ENCODE measurements at places on chromosomes 4 and X. TPM values are rescaled to one million over a fixed set of nuclear protein-coding genes. Genes with fewer than 3 reads are reported as not detected.
A peak's percentile ranks its signal among the peaks of the same experiment; 100 is the strongest.

The ARHGAP36 gene
- not detected for total RNA-seq

DNA sequence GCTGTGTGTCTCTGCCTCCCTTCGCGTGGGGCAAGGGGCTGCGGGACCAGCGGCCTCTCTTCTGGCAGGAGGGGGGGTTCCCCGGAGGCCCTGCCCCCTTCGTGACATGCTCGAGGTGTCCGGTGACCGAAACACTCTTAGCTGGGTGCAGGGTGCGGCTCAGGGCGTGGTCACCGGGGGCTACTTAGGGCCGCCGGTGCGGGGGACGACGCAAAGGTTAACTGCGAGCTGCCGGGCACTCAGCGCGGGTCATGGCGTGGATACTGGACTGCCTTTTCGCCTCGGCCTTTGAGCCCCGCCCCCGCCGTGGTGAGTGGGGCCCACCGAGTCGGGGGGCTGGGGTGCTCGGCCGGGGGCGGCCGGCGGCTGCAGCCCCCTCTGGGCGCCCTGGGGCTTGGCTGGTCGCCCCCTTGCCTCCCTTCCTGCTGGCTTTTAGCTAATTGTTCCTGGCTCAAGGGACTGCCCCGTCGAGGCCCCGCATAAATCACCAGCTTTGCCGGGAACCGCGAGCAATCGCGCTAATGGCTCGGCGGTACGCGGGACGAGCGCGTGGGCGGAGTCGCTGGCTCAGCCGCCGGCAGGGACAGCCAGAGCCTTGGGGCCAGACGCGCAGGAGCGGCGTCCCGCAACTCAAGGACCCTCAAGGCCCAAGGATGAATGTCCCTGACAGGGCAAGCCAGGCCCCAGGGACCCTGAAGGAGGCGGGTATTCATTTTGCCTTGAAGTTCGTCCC, at the start of gene ARHGAP36:
Gene ARHGAP36 (plus strand): TSS at position 211 of the 733 bp plus-strand sequence. CDS start 23,320 bp downstream, outside the sequence.
- no peak for DNase-seq

GRCh38 chr4:2443956-2444740, 24.8 kb upstream of the RNF4 start:
- DNase-seq = no peak

DNA sequence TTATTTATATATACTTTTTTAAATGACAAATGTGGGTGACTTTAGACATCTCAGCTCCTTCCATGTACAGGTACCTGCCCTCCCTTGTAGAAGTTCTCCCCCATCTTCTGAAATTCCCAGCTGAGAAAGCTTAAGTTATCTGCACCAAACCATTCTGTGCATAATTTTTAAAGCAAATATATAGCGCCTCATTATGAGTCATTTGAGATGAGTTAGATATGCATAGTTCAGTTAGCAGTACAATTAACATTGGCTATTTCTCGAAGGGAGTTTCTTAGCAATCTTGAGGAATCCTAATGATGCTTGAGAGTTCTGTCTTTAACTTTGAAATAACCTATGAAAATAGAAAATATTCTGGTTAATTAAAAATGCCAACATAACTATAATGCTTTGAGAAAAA, 19.4 kb upstream of the UFSP2 start:
- no peak for DNase-seq

DNA sequence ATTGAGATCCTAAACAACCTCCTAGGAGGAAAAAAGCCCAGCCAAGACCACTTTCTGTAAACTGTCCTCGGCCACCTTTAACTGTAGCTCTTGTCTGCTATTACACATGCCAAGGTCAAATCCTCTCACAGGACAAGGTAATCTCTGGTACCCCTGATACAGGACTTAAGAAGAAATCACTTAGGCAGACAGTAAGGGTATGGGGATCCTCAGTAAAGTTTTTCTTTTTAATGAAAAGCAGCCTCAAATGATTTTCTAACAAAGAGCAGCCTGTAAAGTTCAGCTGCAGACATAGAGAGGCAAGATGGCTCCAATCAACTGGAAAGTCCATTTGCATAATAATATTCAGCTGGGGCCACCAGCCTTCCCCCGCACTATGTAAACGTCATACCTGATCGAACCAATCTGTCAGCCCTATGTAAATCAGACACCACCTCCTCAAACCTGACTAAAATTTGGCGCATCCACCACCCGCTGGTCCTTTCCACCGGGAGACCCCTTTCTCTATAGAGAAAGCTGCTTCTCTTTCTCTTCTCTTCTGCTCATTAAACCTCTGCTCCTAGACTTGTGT, 14.6 kb upstream of the MPP1 start:
- no peak for DNase-seq

DNA sequence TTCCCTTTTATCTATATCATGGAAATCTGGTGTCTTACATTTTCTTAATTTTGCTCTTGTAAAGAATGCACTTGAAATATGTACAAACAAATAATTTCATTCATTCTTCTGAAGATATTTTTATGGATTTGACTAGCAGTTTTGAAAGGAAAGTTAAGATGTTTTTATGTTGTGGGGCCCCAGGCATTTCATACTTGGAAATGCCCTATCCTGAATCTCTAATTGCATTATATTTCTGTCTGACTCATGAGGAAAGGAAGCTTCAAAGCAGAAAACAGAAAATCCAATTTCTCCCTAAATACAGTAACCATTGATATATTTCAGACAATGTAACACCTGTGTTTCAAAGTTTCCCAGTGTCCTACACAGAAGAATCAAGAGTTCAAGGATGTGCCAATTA, 73.2 kb upstream of the NPNT start:
- no peak for DNase-seq

DNA sequence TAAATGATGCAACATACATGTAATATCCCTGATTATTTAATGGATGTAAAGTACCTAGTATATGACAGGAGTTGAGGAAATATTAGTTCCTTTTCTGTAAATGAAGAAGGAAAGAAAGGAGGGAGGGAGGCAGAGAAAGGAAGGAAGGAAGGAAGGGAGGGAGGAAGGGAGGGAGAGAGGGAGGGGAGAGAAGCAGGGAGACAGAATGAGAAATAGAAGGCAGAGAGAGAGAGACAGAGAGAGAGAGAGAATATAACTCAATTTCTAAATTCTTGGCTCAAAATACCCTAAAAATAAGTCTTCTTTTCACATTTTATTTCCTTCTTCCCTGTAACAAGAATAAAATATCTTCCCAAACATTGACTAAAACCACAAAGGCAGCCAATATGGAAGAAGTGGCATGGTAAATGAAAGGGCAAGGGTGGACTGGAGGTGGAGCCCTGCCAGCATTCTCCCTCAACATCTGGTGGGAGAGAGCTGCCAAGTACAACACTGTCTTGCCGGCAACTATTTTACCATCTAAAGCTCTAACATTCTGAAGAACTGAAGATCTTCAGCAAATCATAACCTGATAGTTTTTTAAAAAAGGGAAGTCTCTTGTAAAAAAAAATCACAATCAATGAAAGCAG, 245.1 kb downstream of the PPP3CA start:
- peak; percentile 19 for DNase-seq

GRCh38 chr4:114149-114548, 10.2 kb upstream of the ZNF718 start:
- peak; percentile 40 for DNase-seq
